ENCODE measurements at places on chromosomes 7 and 10.

DNA sequence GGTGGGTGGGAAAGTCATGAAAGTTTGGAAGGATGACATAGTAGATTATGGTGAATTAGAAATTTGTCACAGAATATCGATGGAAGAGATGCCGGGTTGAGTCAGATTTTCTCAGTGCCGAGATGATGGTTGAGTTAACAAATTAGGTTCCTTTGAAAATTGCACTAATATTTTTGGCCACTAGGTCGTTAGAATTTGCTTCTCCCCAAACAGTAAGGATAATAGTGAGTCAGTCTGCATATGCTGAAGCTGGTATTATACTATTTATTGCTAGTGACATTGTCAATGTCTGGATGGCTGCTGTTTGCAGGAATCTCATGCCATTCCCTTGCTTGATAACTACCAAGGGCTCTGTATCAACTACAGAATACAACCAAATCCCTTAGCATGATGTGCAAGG is 37.7 kb upstream of the MINDY3 start:
- DNase-seq: no peak

DNA sequence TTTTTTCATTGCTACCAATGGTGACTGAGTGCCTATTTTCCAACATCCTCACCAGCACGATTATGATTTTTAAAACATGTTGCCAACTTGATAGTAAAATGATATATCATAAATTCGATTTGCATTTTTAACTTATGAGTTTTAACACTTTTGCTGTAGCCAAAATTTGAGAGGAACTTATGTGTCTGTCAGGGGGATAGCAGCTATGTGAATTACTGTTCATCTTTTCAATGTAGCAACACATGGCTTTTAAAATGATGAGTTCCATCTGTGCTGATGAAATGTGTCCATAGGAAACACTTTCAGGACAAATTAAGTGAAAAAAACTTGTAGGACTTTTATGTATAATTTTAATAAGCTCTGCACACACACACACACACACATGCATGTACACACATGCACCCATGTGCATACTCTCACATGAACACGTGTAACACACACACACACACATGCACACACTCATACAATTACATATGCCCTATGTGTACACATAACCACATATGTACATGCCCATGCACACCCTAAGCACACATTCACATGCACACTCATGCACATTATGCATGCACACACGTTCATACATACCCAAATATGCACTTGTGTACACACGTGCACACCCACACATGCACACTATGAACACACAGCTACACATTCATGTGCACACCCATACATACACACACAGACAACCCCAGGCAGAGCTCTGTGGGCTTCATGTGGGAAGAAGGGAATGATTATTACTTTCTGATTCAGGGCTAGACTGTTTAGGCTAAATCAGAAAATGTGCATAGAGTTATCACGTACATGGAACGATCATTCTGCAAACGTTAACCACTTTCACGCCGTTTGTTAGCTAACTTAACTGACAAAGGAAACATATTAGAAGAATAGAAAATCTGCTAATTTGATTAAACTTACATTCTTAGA is 68.9 kb downstream of the C10orf143 start:
- DNase-seq: no peak

GRCh38 chr10:31930023-31930751 is 1.6 kb upstream of the ARHGAP12 start:
- no peak for DNase-seq

DNA sequence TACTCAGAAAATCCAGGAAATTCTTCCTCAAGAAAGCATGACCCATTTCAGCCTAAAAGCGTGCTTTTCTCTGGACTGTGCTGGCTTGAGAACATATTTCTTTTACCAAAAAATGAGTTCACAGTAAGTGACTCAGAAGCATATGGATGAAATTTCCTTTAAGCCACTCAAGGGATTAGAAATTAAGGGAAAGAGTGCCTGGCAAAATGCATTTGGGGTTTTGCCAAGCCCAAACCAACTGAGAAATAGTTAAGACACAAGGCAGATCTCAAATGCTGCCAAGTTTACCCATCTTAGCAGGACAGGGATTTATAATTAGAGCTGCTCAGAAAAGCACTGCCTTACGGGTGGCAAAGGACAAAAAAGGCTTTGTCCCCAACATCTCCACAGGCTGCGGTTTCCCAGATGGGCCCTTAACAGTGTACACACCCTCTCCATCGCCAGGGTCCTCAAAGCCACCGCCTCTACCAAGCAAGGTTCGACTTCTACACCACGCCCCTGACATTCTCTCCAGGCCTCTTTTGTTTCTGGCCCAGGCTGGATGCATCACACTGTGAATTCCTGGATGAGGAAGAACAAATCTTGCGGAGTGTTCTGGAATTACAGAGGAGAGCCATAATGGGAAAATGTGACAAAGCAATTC is 30.1 kb upstream of the CDHR3 start:
- no peak for DNase-seq

DNA sequence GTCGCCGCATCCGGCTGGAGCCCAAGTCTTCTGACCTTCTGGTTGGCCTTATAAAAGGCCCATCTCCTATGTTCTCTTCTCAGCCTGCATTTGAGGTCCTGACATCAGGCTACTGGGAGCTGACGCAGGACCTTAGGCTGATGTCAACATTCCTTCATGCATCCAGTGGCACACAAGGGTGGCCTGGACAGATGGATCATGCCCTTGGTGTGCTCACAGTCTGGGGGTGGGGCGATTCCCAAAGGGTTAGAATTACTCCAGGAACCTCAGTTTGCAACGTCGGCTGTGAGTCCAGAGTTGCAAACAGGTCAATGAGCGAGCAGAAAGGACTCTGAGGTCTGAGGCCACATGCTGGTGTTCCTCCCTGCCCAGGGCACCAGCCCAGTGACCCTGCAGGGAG is 8.2 kb upstream of the CLIP2 start:
- DNase-seq: no peak

- DNase-seq: no peak
Observed at GRCh38 chr10:91479583-91479982, 69.4 kb downstream of the HECTD2 start.

DNA sequence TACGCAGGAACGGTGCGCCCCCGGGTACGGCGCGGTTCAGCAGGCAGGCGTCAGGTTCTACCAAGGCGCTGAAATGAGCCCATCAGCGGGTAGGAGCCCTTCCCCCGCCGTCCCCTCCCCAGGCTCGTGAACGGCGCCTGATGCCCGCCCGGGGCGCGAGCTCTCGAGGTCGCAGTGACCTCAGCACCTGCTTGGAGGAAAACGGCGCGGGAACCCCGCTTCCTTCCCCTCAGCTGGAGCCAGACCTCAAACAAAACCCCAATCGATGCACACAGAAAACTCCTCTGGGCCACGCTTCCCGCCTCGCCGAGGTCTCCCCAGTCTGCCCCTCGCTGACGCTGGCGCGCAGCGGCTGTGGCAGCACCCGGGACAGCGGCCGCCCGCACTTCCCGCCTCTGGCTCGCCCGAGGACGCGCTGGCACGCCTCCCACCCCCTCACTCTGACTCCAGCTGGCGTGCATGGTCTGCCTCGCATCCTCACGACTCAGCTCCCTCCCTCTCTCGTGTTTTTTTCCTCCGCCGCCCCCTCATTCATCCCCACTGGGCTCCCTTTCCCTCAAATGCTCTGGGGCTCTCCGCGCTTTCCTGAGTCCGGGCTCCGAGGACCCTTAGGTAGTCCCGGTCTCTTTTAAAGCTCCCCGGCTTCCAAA is 514 bp upstream of the GAD2 start:
- no peak for DNase-seq

- DNase-seq: no peak
Observed at GRCh38 chr7:42238709-42239366, 1.8 kb upstream of the GLI3 start.

GRCh38 chr10:35133586-35133985 is 6.9 kb downstream of the CREM start:
- no peak for DNase-seq

DNA sequence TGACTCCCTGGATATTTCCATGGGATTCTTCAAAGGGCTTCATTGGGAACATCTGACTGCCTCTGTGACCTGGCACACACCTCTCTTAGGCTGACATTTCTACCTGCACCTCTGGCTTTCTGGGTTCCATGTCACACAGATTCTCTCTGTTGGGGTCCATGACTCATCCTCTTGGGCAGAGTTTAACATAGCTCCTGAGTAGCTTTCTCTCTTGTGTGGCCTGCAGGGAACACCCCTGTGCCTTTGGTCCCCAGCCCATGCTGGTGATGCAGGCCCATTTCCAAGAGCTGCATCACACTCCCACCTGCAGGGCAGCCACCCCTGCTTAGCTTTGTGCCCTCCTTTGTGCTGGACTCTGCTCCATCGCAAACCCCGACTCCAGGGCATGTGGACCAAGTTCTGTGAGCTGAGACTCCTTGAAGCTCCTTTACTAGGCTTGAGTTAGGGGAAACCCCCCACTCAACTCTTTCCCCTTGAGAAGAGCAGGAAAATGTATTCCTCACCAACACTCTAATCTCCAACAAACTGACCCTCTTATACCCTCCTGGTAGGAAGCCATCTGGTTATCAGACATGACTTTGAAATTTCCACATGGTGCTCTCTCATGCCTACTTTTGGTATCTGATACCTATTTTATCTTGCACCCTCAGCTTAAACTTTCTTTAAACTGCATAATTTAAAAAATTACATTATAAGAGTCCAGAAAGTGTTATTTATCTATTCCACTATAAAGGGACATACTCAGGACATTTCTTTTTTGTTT is 93.3 kb downstream of the ZNF777 start:
- DNase-seq: no peak

GRCh38 chr10:26665080-26666048 is 32.1 kb upstream of the PDSS1 start:
- DNase-seq: no peak

DNA sequence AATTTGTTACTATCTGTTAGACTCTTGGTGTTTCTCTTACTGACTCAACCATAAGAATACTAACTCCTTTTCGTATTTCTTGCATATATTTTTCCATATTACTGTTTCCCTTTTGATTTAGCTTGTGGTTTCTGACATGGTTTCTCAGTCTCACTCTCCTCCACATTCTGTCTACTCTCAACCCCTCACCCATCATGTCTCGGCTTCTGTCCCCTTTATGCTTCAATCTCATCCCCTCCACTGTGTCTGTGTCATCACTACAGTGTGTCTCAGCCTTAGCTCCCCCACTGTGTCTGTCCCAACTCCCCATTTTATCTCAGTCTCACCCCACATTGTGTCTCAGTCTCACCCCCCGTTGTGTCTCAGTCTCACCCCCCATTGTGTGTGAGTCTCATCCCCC is 126.9 kb downstream of the VIPR2 start:
- DNase-seq: no peak

DNA sequence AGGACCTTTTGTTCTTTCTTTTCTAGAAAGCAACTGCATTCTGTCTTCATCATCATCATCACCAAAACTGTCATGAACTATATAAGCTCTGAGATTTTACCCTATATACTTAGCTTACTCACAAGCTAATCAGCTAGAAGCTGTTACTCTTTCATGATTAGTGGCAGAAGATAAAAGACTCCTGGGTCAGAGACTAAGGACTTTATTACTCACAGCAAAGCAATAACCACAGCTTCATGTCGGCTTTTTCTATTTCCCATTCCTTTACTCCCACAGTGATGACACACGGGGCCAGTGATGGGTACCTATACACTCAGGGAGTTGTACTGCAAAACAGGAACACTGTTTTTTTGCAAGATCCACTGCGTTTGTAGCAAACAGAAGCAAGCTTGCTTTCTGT is 8.4 kb upstream of the C10orf88 start:
- no peak for DNase-seq

GRCh38 chr7:92425311-92425947 is 21.9 kb upstream of the GATAD1 start:
- no peak for DNase-seq

DNA sequence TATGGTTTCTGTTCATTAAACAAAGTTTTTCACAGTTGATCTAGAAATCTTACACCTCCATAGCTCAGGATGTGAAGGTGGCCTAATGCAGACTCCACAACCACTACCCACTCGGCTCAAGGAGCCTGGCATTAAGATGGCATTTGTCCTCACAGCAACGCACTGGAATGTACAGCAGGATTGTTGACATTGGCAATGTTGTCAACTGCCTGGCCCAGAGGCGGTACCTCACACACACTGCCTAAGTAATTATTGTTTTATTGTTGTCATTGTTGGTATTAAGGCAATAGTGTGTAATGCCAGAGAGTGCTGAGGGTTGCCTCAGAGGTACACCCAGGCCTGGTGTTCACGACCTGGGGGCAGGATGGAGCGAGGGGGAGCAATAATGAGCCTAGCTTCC is 38.3 kb downstream of the LRRC18 start:
- no peak for DNase-seq

- DNase-seq: no peak
Observed at GRCh38 chr10:44805466-44806210, 105.5 kb upstream of the TMEM72 start.
